ENCODE measurements at places on chromosomes 16 and 17. TPM values are rescaled to one million over a fixed set of nuclear protein-coding genes. Genes with fewer than 3 reads are reported as not detected.

DNA sequence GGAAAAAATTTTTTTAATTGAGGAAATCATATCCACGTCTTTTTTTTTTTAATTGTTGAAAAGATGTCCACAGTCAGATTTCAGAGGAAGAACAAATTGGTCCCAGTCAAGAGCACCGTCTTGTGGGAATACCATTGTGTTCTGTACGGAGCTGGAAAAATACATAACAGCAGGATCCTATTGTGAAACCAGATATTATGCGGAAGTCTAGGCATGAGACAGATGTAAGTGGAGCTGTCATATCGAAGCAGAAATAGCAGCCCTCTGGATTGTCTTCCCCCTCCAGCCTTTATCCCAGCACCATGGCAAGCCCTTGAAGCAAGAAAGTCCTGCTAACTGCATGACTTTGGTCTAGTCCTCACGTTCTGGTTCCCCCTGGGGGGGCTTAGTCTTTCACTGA, 391.6 kb upstream of the ASIC2 start:
- no peak overlapping the region for H3K4me3 ChIP-seq
- H3K27me3 ChIP-seq = no peaks in the 10 kb centered on the region
- DNase-seq = no peak
- no peak overlapping the region for H3K27ac ChIP-seq
- H3K4me1 ChIP-seq = no peaks in the 10 kb centered on the region

- H3K4me1 ChIP-seq = no peaks in the 10 kb centered on the region
- peaks cover 7% of the 10 kb centered on the region for H3K27me3 ChIP-seq
- no peak for DNase-seq
- H3K36me3 ChIP-seq = no peaks in the 10 kb centered on the region
- H3K4me3 ChIP-seq = no peak overlapping the region
Observed at GRCh38 chr17:36036235-36036634, 18.5 kb upstream of the CCL23 start.

Gene SOST
- total RNA-seq = not detected

Gene P2RX5
- total RNA-seq = not detected

Gene GPR179
- total RNA-seq = not detected

Gene EXOC7
- 133 TPM for total RNA-seq

Gene EXOSC6
- 35.0 TPM for total RNA-seq

Data from SJSA1 (cell line).